ENCODE measurements at places on chromosomes 13 and 19.

GRCh38 chr19:37309834-37310575 lies 60.9 kb upstream of the ZNF527 start:
- peaks cover 6% of the 10 kb centered on the region for H3K36me3 ChIP-seq
- H3K4me1 ChIP-seq: peaks cover 22% of the 10 kb centered on the region
- peaks cover 9% of the 10 kb centered on the region for H3K27me3 ChIP-seq
- ATAC-seq: no peak
- no peak overlapping the region for H3K27ac ChIP-seq
- no peak overlapping the region for H3K4me3 ChIP-seq

- no peaks in the 10 kb centered on the region for H3K27me3 ChIP-seq
- H3K27ac ChIP-seq: no peak overlapping the region
- H3K4me1 ChIP-seq: peaks cover 22% of the 10 kb centered on the region
- ATAC-seq: no peak
- H3K4me3 ChIP-seq: no peak overlapping the region
Measured at GRCh38 chr13:32445461-32445860, 17.5 kb upstream of the N4BP2L1 start.

DNA sequence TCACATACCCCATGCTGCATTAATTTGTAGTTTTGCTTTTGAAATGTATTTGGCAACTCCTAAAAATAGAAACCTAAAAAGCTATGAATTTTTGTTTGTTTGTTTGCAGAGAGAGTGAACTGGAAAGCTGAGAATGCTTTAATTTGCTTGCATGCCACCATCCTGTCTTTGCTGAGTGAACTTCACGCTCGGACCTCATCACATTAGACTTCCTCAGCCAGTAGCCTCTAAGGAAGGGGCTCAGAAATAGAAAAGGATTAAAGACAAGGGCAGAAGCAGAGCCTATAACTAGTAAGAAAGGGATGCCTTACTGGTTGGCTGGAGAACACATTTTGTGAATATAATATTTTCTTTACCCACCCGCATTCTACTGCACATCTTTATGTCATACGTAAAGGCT lies 275.1 kb downstream of the DCLK1 start:
- no peak overlapping the region for H3K4me3 ChIP-seq
- H3K4me1 ChIP-seq: no peaks in the 10 kb centered on the region
- no peaks in the 10 kb centered on the region for H3K27me3 ChIP-seq

- no peak for ATAC-seq
- H3K36me3 ChIP-seq: no peaks in the 10 kb centered on the region
- H3K27ac ChIP-seq: no peak overlapping the region
- H3K27me3 ChIP-seq: no peaks in the 10 kb centered on the region
- H3K4me1 ChIP-seq: peaks cover 9% of the 10 kb centered on the region
- H3K4me3 ChIP-seq: no peak overlapping the region
Measured at GRCh38 chr19:39563408-39563807, 23.4 kb upstream of the EID2 start.

- no peak for ATAC-seq
- no peak overlapping the region for H3K4me3 ChIP-seq
- H3K27ac ChIP-seq: no peak overlapping the region
- H3K36me3 ChIP-seq: no peaks in the 10 kb centered on the region
- H3K4me1 ChIP-seq: no peaks in the 10 kb centered on the region
Measured at GRCh38 chr13:66675620-66676019, 554.5 kb downstream of the PCDH9 start.

- no peaks in the 10 kb centered on the region for H3K36me3 ChIP-seq
- H3K4me3 ChIP-seq: no peak overlapping the region
- H3K27ac ChIP-seq: no peak overlapping the region
- H3K27me3 ChIP-seq: peaks cover 8% of the 10 kb centered on the region
- H3K4me1 ChIP-seq: no peaks in the 10 kb centered on the region
- ATAC-seq: no peak
Measured at GRCh38 chr13:77820431-77821149, 98.0 kb downstream of the EDNRB start.

- no peak overlapping the region for H3K4me3 ChIP-seq
- no peaks in the 10 kb centered on the region for H3K36me3 ChIP-seq
- ATAC-seq: no peak
- no peaks in the 10 kb centered on the region for H3K4me1 ChIP-seq
- H3K27ac ChIP-seq: no peak overlapping the region
Measured at GRCh38 chr13:24716011-24716410, 35.8 kb downstream of the ATP12A start.

DNA sequence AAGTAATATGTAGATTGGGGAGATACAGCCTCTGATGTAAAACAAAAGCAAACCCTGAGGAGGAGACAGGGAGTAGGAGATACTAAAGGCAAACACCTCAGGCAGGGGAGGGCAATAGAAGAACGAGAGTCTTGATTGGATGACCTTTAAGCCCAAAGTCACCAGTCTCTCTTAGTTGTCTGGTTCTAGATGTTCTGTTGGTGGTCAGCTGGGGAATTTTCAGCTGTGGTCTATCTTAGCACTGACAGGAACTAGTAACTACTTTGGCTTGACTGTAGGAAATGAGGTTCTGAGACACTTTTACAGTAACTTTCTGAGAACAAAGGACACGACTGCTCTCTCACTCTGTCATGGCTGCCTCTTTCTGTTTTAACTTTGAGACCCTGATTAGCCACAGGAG lies 290.7 kb upstream of the MIR17HG start:
- H3K27ac ChIP-seq: no peak overlapping the region
- peak; percentile 20 for ATAC-seq
- H3K4me1 ChIP-seq: no peaks in the 10 kb centered on the region

GRCh38 chr13:30088312-30088855 lies 219.0 kb downstream of the KATNAL1 start:
- H3K4me1 ChIP-seq: peaks cover 5% of the 10 kb centered on the region
- no peaks in the 10 kb centered on the region for H3K36me3 ChIP-seq
- H3K4me3 ChIP-seq: no peak overlapping the region
- ATAC-seq: peak; percentile 43

GRCh38 chr13:79621449-79621848 lies 140.5 kb downstream of the NDFIP2 start:
- H3K27me3 ChIP-seq: peaks cover 26% of the 10 kb centered on the region
- H3K27ac ChIP-seq: no peak overlapping the region
- no peaks in the 10 kb centered on the region for H3K4me1 ChIP-seq
- no peaks in the 10 kb centered on the region for H3K36me3 ChIP-seq
- no peak for ATAC-seq
- no peak overlapping the region for H3K4me3 ChIP-seq

GRCh38 chr13:51475727-51476501 lies 23.1 kb upstream of the INTS6 start:
- H3K4me3 ChIP-seq: no peak overlapping the region
- no peak for ATAC-seq
- H3K27ac ChIP-seq: no peak overlapping the region
- no peaks in the 10 kb centered on the region for H3K27me3 ChIP-seq
- no peaks in the 10 kb centered on the region for H3K36me3 ChIP-seq

DNA sequence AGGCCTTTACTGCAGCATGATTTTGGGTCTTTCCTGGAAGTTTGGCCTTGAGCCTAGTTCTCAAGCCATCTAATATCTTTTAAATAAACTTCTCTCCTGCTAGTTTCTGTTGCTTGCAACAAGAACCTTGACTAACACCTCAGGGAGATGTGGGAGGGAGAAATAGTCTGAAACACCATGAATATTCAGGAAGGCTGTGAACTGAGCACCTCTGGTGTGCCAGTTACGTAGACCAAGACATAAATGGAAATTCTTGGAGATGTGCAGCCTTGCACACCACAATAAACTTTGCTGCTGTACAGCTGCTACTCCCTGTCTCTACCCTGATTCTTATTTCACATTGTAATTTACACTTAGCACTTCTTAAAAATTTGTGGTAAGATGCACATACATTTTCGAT lies 86.9 kb upstream of the SPATA13 start:
- H3K36me3 ChIP-seq: no peaks in the 10 kb centered on the region
- ATAC-seq: no peak
- no peaks in the 10 kb centered on the region for H3K4me1 ChIP-seq
- H3K4me3 ChIP-seq: no peak overlapping the region

GRCh38 chr19:54952591-54953344 lies 5.4 kb upstream of the NLRP7 start:
- no peak for ATAC-seq
- H3K4me3 ChIP-seq: no peak overlapping the region
- H3K4me1 ChIP-seq: peaks cover 11% of the 10 kb centered on the region
- peaks cover 11% of the 10 kb centered on the region for H3K27me3 ChIP-seq
- no peaks in the 10 kb centered on the region for H3K36me3 ChIP-seq

Measured in stimulated activated memory B cell treated with anti-CD40 and anti-IgM and Interleukin-4, amounts not matched to agents 10 μg/mL and 1 μg/mL and 100 μg/mL, for 72 hours (primary cell).